Activated T-helper 17 cell treated with anti-CD3 and anti-CD28 coated beads, Interleukin-2, amount 50 U/mL, for 72 hours (primary cell): ENCODE measurements at places on chromosomes 12 and 14.

DNA sequence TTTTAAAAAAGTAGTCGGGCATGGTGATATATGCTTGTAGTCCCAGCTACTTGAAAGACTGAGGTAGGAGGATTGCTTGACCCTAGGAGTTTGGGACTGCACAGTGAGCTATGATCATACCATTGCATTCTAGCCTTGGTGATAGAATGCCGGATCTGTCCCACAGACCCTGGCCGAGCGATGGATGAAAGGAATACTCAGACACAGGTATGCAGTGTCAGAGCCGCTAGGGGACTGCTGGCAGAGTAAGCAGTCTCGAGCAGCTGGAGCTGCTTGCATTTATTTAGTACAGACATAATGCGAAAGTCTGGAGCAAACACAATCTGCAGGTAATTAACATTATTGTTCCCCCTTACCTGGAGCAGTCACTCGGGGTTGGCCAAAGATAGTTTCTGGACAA is 18.6 kb downstream of the AICDA start:
- ATAC-seq: no peak

DNA sequence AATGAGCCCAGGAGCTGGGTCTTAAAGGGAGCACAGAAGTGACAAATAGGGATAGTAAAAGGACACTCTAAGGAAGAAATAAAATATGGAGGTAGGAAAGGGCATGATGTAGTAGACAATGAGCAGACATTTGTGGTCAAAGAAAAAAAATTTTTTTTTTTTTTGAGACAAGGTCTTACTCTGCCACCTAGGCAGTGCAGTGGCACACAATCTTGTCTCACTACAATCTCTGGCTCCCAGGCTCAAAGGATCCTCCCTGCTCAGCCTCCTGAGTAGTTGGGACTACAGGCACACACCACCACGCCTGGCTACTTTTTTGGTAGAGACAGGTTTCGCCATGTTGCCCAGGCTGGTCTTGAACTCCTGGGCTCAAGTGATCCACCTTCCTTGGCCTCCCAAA is 8.5 kb downstream of the FKBP3 start:
- no peak for ATAC-seq

DNA sequence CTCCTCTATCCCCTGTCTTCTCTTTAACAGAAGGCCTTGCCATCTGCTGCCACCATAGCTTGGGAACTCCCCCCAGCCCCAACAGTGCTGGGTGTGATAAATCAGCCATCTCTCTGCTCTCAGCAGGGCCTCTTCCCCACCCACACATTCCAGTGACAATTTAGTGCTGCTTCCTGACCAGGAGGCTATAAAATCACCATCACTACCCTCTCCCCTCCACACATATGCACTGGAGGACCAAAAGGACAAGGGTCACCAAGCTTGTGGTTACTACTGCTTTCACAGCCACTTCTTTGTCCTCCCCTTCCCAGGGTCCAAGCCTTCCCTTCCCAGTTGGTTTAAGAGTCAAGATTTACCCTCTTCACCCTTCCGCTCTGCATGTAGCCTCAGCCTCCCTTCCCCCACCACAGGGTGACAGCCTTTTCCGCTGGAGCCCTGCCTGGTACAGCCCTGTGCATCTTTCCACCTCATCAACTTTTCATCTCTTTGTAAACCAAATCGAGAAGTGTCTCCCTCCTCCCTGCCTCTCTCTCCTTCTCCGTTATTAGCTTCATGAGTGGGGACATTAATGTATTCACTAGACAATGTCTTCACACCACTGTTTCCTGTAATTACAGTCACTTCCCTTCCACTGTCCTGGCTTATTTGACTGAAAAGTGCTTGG is 9.4 kb downstream of the PSMB5 start:
- ATAC-seq: peak; percentile 57

GRCh38 chr14:96202441-96203094 is 2.1 kb upstream of the BDKRB2 start:
- ATAC-seq: no peak

- no peak for ATAC-seq
Measured at GRCh38 chr14:89357655-89358297, 59.3 kb downstream of the FOXN3 start.

DNA sequence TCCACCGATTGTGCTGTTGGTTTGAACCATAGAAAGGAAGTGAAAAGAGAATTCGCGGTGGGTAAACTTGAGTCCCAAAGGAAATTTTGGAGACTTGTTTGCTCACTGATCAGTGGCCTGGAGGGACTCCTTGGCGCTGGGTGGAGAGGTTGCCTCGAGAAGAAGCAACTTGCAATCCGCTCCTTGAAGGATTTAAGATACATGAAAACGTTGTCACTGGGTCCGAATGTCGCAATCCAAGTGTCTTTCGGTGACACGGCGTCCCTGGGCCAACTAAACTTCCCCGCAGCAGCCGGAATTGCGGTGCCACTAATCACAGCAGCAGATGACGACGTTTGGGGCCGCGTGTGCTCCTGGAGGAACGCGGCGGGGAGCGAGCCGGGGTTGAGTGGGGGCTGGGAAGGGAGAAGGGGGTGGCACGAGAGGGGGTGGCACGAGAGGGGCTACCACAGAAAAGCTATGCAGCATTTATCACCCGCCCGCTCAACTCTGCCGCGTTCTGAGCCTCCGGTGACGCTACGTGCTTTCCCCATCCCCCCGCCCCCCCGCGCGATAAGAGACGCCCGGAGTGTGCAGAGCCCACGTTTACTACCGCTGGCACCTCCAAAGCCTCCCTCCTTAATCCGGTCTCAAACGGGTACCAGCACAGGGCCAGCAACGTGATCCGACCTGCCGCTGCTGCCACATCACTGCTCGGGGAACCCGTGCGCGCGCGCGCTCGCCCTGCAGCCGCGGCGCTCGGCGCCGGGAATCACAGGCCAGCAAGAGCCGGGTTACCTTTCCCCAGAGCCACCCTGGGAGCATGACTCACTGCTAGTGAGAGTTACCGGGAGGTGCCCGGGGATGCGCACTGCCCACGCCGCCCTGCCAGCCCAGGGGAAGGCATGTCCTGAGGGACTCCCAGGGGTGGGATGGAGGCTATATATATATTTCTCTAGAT is 833 bp upstream of the BHLHE41 start:
- peak; percentile 74 for ATAC-seq

DNA sequence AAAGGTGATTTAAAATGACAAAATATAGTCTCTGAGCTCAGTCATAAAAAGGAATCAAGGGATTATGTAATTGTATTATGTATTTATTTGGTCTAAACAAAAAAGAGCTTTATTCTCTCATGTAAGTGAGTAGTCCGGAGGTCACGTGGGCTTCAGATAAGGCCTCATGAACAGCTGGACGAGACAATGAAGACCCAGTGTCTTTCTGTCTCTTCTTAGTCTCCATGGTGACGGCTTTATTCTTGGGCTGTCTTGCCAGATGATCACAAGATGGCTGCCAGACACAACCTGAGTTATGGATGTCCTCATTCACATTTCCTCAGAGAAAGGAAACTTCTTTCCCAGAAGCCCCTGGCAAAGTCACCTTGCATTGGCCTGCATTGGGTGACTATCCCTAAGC is 98.6 kb downstream of the ARF6 start:
- no peak for ATAC-seq

DNA sequence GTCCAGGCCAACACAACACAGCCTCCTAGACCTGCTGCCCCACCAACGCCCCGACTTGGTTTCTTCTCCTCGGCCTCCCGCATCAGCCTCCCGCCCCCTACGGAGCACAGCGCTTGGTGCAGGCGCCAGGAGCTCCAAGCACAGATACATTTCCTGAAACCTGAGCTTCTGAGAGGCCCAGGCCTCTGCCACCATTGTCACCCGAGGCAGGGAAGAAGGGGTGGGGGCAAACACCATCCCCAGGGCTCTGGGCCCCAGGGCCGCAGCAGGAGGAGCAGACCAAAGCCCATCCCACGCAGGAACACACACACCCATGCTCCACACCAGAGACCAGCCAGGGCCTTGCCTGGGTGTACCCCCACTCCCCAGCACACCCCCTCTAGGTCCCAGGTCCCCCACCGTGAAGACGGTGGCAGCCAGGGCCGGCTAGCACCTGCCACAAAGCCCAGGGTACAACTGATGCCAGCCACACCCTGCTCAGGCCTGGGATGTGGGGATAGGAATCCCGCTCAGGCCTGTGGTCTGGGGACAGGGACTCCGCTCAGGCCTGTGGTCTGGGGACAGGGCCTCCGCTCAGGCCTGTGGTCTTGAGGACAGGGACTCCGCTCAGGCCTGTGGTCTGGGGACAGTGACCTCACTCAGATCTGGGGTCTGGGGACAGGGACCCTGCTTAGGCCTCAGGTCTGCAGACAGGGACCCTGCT is 5.4 kb downstream of the JAG2 start:
- no peak for ATAC-seq
